ENCODE measurements at places on chromosomes 4 and X. TPM values are rescaled to one million over a fixed set of nuclear protein-coding genes. Genes with fewer than 3 reads are reported as not detected.

DNA sequence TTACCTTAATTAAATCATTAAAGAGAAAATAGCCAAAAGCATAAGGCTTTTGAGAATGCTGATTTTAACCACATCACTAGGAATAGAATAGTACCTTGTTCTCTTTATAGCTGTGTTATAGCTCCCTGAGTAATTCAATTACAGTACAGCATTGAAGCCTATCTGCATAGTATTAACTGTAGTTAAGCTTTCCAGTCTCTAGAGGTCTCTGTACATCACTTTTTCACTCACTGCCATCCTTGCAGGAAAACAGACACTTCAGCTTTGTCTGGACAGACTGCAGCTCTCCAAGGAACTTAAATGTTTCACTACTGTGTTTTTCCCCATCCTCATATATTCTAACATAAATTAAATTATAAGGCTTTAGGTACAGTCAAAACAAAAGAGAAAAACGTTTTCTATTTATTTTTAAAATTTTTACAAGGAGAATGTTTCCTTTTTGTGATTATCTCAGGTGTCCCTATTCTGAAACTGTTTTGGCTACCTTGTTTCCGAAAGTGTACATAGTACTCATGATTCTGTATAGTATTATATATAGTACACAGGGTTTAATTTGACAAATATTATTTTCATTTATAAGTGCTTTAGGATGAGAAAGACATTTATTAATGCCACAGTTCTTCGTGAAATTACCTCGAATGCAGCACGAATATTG is 407.9 kb downstream of the PCDH18 start:
- DNase-seq = no peak

DNA sequence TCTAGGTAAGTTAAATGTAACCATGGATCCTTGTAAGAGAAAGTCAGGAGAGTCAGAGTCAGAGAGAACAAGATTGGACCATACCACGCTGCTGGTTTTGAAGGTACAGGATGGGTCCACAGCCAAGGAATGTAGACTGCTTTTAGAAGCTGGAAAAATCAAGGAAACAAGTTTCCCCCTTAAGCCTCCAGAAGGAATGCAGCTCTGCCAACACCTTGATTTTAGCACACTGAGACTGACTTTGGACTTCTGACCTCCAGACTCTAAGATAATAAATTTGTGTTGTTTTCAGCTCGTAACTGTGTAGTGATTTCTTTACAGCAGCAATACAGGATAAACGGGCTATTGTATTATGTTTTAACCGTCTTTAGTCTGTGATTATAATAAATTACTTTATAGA is 108.0 kb upstream of the USP38 start:
- no peak for DNase-seq

The TCEAL6 gene
- total RNA-seq = not detected

The CT45A3 gene
- total RNA-seq = not detected

Data from thyroid gland (tissue), 4 donors.